ENCODE measurements at places on chromosomes 1 and 21.

GRCh38 chr1:239209591-239209990 is 176.8 kb upstream of the CHRM3 start:
- no peak for DNase-seq

GRCh38 chr21:28833182-28833581 is 159.5 kb downstream of the LTN1 start:
- peak; percentile 46 for DNase-seq

DNA sequence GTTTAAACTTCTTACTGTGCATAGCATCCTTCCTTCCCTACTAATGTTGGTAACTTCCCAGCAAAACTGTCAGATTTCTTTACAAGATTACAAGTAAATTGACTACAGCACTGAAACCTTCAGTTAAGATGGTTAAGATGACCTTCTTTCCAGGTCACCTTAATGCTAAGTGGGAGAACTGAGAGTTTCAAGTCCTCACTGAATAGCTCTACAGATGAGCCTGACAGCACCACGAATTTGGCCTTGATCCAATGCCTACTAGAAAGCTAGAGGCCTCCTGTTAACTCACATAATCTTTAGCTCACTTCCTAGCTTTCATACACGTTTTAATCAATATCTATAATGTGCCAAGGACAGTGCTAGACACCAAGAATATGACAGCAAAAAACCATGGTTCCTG is 276.0 kb upstream of the PLD5 start:
- no peak for DNase-seq

- DNase-seq: no peak
Measured at GRCh38 chr21:28445141-28445830, 547.4 kb downstream of the LTN1 start.

GRCh38 chr1:10063878-10064277 is 31.1 kb downstream of the UBE4B start:
- no peak for DNase-seq

DNA sequence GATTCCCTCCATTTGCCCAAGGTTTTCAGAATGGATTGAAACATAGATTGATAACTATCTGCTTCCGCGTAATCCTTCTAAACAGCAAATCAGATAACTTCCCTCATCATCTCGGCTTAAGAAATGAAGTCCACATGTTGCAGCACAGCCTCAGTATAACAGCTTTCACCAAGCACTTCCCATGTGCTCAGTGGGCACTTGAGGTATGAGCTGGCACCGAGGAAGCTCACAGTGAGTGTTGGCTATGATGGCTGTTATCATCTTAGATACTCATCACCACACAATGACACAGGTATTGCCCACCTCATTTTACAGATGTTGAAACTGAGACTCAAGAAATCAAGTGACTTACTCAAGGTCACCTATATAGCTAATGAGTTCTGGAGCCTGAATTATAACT is 43.2 kb downstream of the RCSD1 start:
- DNase-seq: no peak
